Progenitor cell of endocrine pancreas (in vitro differentiated cells): ENCODE measurements at places on chromosomes 4 and X.
A peak's percentile ranks its signal among the peaks of the same experiment; 100 is the strongest.

GRCh38 chr4:5112333-5113095, 61.2 kb downstream of the STK32B start:
- no peak for DNase-seq

DNA sequence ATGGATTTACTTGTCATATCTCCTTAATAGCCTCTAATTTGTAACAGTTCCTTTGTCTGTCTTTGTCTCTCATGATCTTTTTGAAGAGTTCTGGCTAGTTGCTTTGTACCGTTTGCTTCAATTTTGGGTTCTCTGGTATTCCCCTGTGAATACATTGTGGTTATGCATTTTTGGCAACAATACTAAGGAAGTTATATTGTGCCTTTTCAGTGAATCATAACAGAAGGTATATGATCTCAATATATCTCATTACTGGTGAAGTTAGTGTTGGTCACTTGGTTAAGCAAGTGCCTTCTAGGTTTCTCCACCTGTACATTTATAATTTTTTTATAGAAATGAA, 48.6 kb downstream of the DCLK2 start:
- no peak for DNase-seq

DNA sequence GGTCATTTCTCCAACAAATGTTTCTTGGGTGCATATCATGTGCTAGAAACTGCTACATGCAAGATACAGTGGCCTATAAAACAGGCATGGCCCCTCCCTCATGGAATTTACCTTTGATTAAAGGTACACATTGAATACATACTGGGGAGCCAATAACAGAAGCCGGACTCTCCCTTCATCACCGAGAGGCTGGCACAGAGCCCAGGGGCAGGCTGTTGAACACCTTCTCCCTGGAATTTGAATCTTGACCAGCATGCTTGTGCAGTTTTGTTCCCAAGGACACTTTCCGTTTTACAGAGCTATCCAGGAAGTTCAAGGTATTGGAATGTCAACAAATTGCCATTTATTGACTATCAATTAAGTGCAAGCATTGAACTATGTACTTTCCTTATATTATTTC, 33.2 kb downstream of the PPARGC1A start:
- no peak for DNase-seq

- no peak for DNase-seq
Observed at GRCh38 chr4:143599827-143600226, 86.3 kb downstream of the SMARCA5 start.

DNA sequence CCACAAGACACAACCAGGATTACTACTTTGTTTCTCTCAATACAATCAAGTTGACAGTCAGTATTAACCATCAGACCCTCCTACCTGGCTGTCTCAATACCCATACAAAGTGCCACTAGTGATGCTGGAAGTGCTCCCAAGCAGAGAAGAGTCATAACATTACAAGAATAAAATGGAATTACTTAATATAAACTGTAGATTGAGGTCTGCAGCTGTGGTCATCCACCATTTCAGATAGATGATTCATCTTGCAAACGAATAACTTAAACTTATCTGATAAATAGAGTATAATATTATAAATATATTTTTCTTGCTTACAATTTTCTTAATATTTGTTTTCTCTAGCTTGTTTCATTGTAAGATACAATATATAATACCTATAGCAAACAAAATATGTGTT, 1034.2 kb upstream of the PCDH10 start:
- no peak for DNase-seq

DNA sequence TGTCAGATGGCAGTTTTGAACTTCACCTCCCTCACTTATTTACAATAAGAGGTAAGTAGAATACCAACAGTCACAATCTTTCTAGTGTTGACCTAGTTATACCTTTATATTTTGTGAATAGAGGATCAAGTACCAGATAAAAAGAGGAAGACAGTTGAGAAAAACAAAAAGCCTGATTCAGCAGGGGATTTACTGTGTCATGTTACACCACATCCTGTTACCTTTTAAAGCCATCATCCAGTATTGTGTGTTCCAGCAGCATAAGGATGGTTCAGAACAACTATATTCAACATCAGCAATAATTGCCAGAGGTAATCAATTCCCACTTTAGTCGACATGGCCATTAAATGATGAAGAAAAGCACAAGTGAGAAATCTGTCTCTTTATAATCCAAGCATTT, 21.3 kb upstream of the CXCL6 start:
- no peak for DNase-seq

GRCh38 chr4:4412641-4413372, 25.9 kb downstream of the NSG1 start:
- DNase-seq, result no peak

DNA sequence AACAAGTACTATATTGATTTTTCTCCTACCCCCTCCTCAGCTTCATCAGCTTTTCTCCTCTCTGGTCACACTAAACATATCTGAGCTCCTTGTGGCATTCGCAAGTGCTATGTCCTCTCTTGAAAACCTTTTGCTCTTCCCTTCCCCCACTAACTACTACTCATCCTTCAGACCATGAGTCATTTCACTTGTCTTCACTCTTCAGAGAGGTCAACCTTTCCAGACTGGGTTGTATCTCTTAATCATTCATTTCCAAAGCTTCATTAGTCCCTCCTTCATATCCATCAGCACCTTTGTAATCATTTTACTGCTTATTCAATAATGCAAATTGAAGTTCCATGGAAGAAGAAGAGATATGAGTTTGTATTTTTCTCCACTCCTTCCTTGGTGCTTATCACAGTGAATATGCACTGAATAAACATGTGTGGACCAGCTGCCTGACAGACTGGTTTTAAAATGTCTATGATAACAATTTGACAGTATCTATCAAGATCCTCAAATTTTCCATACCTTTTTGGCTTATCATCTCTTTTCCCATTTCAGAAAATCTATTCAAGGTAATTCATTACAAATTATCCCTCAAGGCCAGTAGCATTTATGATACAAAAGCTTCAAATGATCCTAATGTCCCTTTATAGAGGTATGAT, 28.4 kb downstream of the DDX60L start:
- DNase-seq, result no peak

DNA sequence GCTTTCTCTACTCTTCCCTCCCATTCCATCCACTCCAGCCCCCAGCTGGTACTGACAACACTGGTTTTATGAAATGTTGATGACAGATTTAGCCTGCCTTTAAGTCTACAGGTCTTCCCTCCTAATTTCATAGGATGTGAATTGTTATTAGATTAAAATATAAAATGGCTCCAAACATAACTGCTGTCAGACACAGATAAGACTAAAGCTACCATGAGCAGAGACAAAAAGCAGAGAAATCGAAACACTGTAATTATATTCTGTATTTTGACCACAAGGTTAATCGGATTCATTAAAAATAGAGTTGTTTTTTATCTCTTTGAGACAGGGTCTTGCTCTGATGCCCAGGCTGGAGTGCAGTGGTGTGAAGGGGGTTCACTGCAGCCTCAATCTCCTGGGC, 28.3 kb downstream of the SEC24D start:
- DNase-seq, result no peak

- no peak for DNase-seq
Observed at GRCh38 chrX:97704474-97704873, 820.8 kb downstream of the RPA4 start.

DNA sequence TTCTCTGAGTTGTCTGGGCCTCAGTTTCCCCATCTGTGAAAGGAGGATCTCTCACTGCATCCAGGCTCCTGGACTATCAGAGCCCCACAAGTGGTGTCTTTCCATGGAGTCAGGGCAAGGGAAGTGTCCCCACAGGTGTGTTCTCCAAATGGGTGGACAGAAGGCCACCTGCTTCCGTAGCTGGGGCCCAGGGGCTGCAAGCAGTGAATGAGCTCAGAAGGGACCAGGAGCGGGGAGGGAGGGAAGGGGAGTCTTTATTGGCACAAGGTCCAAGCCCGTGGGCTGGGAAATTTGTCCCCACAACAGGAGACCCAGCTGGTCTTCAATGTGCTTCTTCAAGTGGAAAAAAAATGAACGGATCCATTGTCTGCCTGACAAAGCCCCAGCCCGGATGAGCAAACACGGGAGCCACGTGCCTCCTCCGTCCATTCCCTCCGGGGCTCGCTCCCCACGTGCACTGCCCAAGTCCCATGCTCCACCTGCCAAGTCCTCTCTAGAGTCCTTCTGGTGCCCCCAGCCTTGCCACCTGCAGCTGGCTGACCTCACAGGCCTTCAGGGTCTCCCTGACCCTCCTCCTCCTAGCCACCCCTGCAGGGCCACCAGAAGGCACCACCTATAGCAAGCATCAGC, 72.0 kb downstream of the JAKMIP1 start:
- DNase-seq, result no peak

GRCh38 chr4:185904381-185904780, 92.4 kb upstream of the SORBS2 start:
- DNase-seq, result no peak

- DNase-seq, result no peak
Observed at GRCh38 chr4:37970702-37971101, 10.5 kb downstream of the PTTG2 start.

DNA sequence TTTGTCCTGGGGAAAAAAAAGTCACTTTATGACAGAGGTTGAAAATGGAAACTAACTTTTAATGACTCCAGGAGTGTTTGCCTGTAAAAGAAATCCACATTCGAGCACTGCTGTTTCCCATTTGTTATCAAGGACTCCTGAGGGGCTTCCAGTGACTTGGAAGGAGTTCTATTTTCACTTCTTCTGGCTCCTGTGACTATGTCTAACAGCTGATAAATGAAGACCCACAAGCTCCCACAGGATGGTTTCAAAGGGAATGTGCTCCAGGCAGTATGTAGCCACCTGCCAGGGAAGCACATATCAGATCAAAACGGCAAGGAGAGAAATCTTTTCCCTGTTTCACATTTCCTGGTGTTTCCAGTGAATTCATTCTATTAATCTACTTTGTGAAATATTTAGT, 159.8 kb upstream of the FAM241A start:
- no peak for DNase-seq

DNA sequence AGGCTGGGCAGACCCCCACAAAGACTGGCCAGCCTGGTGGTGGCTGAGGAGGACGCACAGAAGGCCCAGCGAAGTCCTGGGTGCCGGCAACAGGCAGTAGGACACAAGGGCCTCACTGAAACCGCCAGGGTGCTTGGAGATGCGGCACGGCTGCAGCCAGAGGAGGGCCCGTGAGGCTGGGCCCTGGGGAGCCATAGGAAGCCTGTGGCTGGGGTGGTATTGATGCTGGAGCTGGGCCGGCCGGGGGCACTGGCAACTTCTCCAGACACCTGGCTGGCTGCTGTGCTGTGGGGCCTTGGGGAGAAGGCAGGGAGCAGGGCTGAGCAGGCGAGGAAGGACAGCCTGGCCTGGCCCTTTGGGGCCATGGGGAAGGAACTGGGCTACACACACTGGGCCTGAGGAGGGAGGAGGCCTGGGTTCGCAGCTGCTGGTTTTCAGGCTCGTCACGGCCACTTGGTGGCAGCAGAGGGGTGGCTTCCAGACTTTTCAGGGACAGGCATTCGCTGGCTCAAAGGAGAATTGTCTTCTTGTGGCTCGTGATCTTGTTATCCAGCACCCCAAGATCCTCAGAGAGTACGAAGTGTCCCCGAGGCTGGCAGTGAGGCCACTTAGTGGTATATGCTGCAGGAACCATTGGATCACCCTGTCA, 37.2 kb downstream of the ATP2B3 start:
- peak; percentile 50 for DNase-seq

DNA sequence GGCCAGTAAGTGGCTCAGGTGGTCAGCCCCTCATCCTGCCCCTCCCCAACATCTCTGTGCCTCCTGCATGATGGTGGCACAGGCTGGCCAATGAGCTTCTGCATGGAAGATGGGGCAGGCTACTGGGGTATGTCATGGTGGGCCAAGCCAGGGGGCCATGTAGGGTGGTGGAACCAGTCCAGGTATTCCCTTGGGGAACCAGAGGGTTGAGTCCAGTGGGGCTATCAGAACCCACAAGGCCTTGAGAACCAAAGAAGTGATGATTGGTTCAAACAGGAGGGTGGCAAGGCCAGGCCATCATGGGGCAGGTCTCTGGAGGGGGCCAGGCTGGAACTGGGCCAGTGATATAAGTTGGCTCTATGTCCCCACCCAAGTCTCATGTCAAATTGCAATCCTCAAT, 18.8 kb upstream of the PPP2R2C start:
- DNase-seq, result no peak

DNA sequence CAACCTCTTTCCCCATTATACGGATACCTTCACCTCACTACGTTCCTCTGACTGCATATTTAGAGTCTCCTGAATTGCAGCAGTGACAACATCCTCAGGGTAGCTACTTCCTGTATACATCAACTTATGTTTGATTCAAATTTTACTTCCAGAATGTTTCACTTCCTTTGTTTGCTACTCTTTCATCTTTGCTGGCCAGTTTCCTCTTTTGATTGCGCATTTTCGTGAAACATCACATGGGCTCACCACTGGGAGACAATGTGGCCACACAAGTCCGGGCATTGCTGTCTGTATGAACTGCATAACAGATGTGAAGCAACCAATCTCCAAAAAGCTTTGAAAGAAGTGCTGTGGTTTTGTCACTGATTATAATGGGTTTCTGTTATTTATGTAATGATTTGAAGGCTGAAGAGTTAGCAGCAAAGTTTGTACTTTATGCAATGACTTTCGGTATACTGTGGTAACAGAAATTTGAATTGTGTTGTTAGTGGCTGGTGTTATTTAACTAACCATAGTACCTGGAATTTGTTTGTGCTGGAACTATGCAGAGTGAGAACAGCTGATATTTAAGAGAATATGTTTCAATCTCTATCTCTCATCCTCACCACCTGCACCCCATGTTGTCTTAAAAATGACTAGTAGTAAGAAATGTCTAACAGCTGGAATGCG, 7.4 kb downstream of the SNCA start:
- DNase-seq, result no peak

- no peak for DNase-seq
Observed at GRCh38 chr4:150283689-150284088, 205.4 kb downstream of the DCLK2 start.

- DNase-seq, result no peak
Observed at GRCh38 chr4:113496698-113497097, 264.8 kb downstream of the CAMK2D start.

GRCh38 chr4:153809307-153809706, 20.4 kb upstream of the SFRP2 start:
- DNase-seq, result no peak
